ENCODE measurements at places on chromosomes 11 and 22. TPM values are rescaled to one million over a fixed set of nuclear protein-coding genes. Genes with fewer than 3 reads are reported as not detected.

- no peak for DNase-seq
These were observed 78.5 kb downstream of the CYP2R1 start for GRCh38 chr11:14813516-14813915.

DNA sequence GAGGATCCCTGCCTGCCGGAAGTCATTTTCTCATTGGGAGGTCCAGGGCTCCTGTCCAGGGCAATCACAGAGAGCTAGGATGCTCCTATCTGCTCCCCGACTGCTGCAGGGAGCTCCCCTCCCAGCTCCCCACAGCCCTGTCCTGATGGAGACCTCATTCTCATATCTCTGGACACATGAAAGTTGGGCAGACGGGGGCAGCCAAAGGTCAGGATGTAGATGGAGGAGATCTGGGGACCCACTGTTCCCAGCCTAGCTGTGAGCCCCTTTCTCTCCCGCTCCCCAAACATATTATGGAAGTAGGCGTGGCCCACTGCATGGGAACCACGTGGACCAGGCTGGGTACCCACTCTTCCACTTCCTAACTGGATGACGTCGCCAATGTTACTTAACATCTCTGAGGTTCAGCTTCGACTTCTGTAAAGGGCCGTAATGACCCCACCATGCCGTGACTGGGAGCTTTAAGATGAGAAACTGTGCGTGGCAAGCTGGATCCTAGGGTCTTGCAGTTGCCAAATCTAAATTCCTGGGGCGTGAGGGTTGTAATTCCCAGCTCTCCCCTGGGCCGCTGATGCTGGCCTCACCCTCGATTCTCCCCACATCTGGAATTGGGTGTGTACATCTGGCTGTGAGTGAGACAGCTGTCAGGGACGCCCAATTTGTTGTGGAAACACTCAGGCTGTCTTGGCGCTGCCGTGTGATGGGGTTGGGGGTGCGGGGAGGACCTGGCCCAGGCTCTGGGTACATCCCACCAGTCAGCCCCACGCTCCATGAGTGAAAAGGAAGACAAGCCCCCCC is 1.8 kb downstream of the CDC42EP2 start:
- peak; percentile 39 for DNase-seq

- DNase-seq, result no peak
These were observed 82.2 kb downstream of the FCHSD2 start for GRCh38 chr11:73059915-73060314.

DNA sequence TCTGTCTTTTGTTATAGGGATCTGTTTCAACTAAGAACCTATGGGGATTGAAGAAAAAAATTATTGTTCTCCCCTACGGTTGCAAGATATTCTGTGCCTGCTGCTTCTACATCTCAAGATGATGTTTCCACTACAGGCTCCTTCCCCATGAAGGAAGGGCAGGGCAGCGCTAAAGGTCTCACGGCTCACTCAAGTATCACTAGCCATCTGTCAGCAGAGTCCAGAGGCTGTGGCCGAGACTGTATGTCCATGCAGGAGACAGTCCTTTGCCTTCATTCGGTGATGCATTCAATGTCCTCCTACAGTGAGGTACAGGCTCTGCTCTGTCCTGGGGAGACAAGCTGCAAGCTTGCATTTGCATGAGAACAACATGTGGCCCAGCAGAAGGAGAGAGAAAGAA is 518.0 kb downstream of the OPCML start:
- no peak for DNase-seq

DNA sequence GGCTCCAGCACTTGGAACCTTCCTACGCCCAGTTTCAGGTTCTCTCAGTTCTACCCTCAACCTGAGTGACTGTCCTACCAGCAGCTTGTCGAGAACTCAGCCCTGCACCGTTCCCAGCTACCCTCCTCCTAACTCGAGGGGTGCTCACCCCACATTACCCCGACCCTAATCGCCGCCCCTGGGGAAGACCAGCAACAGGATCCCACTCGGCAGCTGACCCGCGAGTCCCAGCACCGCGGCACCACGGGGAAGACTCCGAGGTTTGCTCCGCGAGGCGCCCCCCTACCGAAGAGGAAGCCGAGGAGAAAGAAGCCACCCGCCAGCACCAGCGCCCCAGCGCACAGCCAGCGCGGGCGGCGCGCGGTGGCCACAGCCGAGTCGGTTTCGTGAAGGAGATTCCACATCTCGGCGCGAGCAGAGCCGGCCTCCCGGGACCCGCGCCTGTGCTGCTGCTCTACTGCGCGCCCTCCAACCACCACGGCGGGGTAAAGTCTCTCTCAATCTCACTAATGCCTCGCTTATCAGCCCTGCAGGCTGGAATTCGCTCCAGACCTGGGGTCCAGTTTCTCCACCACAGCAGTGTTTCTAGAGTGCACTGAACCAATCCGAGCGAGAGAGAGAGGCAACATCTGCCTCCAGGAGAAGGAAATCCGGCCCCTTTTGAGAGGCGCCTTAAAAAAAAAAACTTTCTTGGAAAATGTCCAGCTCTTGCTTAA is at the start of gene FOLH1:
Gene FOLH1, minus strand, starts transcription at position 597 of the 716 bp plus-strand sequence. Its CDS starts 193 bp downstream, at position 404.
- no peak for DNase-seq

DNA sequence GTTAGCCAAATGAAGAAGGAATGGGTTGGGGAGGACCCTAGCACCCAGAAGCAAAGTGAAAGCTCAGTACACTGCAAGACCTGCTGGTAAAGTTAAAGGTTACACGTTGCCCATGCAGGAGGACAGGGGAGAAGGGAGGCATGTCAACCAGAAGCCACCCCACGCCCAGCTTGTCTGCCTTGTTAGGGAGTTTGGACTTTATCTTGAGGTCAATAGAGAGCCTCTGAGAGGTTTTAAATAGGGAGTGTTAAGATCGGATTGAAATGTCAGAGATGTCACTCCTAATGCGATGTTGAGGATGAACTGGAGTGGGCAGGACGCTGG is 18.7 kb upstream of the PEX26 start:
- DNase-seq, result no peak

DNA sequence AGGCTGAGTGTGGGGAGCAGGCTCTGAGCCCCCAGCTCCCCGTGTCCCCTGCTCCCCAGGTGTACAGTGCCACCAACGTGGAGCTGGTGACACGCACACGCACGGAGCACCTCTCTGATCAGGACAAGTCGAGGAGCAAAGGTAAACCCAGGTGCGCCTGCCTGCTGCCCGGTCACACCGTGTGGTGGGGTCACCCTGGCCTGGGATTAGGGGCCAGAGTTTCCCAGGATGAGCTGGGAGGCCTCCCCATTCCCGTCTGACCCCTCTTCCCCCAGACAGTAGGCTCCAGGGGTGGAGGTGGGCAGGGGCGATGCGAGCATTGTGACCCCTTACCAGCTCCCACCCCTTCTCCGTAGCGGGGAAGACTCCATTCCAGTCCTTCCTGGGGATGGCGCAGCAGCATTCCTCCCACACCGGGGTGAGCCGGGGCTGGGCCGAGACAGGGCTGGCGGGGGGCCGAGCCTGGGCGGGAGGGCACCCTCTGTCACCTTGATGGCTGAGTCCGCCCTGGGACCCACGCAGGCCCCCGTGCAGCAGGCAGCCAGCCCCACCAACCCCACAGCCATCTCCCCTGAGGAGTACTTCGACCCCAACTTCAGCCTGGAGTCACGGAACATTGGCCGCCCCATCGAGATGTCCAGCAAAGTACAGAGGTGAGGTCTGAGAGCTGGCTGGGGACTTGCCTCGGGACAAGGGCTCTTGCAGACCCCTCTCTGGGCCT is 3.7 kb upstream of the SSH3 start:
- DNase-seq, result no peak

DNA sequence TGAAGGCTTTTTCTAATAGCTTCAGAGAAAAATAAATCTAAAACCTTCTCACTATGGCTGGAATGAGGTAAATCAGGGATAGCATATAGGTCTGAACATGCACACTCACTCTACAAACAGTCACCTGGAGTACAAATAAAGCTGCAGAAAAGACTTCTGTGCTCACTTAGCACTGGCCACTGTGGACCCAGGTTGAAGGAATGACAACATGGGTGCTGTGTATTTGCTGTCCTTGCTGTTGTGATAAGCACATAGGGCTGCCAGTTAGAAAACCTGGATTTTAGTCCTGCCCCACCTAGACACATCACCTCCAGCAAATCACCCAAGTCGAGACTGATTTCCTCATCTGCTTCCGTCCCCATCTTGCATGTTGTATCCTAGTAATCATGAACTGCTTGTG is 51.2 kb downstream of the FZD4 start:
- DNase-seq, result no peak

DNA sequence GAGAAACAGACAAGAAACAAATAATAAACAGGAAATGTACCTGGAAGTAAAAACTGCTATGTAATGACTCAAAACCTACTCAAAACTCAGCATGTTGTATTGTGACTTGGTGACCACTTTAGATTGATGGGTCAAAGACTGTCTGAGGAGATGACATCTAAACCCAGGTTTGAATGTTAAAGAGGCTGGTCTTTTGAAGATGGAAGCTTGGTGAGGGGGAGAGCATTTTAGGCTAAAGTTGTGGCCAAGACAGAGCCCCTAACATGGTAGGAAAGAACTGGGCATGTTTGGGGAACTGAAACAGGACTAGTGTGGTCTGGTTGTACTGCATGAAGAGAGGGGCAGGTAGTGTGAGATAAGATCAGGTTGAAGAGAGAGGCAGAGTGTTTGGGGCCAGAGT is 85.3 kb upstream of the MYO18B start:
- no peak for DNase-seq

GRCh38 chr22:31912407-31912743 is 32.0 kb upstream of the YWHAH start:
- no peak for DNase-seq

GRCh38 chr11:61780581-61781162 is 11.7 kb downstream of the TMEM258 start:
- no peak for DNase-seq

GRCh38 chr11:110314366-110315095 is 18.1 kb upstream of the RDX start:
- no peak for DNase-seq

The JAM3 gene
- total RNA-seq, result not detected

The RGL4 gene
- total RNA-seq, result not detected

The MMP7 gene
- total RNA-seq, result 98.1 TPM

The PATE2 gene
- total RNA-seq, result not detected

The RANGAP1 gene
- total RNA-seq, result 80.2 TPM

The ANGPTL5 gene
- not detected for total RNA-seq

The ZP1 gene
- not detected for total RNA-seq

All from HT-29 (cell line).